Fibroblast of lung (primary cell): ENCODE measurements at places on chromosomes 2 and 18. TPM values are rescaled to one million over a fixed set of nuclear protein-coding genes. Genes with fewer than 3 reads are reported as not detected.

DNA sequence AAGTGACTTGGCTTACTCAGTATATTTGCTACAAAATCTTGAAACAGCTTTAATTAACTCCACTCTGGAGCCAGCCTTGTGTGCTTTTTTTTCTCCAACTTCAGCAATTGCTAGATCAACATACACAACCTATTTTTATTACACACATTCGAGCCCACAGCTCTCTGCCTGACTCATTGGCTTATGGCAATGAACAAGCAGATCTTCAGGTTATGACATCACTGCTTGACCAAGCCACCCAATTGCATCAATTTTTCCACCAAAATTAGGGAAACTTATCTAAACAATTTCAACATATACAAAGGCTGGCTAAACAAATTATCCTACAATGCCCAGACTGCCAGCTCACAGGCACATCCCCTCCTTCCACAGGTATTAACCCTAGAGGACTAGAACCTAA lies 39.6 kb upstream of the PDK1 start:
- no peak overlapping the region for H3K4me3 ChIP-seq
- no peak overlapping the region for H3K27ac ChIP-seq
- DNase-seq: peak; percentile 57
- H3K27me3 ChIP-seq: no peaks in the 10 kb centered on the region
- H3K4me1 ChIP-seq: no peaks in the 10 kb centered on the region

DNA sequence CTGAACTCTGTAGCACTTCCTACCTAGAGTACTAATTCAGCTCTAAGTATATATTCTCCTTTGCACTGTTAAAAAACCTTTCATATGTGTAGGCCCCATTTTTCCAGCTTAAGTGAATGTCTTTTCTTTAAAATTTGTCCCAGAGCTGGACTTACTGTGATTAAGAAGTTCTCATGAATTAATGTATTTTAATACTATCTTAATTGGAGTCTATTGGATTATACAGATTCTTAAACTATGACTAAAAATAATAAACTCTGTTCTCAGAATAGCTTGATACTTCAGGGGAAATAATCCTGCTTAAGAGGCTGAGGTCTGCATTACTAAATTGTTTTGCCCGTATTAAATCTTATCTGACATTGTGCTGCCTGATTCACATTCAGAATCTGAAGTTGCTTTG lies 223.3 kb downstream of the RIT2 start:
- no peak overlapping the region for H3K4me3 ChIP-seq
- H3K4me1 ChIP-seq: no peaks in the 10 kb centered on the region
- H3K36me3 ChIP-seq: no peaks in the 10 kb centered on the region
- no peak overlapping the region for H3K27ac ChIP-seq
- DNase-seq: no peak

GRCh38 chr2:156445296-156446220 lies 9.4 kb downstream of the GPD2 start:
- peak; percentile 79 for DNase-seq
- H3K36me3 ChIP-seq: no peaks in the 10 kb centered on the region
- H3K27me3 ChIP-seq: no peaks in the 10 kb centered on the region
- H3K4me1 ChIP-seq: peaks cover 7% of the 10 kb centered on the region

GRCh38 chr2:6923319-6923718 lies 6.1 kb downstream of the RNF144A start:
- no peaks in the 10 kb centered on the region for H3K36me3 ChIP-seq
- no peak overlapping the region for H3K27ac ChIP-seq
- H3K4me3 ChIP-seq: no peak overlapping the region
- peaks cover 2% of the 10 kb centered on the region for H3K27me3 ChIP-seq
- no peaks in the 10 kb centered on the region for H3K4me1 ChIP-seq
- no peak for DNase-seq

- H3K36me3 ChIP-seq: no peaks in the 10 kb centered on the region
- H3K27ac ChIP-seq: no peak overlapping the region
- no peaks in the 10 kb centered on the region for H3K27me3 ChIP-seq
- peaks cover 14% of the 10 kb centered on the region for H3K4me1 ChIP-seq
- H3K4me3 ChIP-seq: no peak overlapping the region
Observed at GRCh38 chr2:217102956-217103355, 243.1 kb upstream of the TNP1 start.

DNA sequence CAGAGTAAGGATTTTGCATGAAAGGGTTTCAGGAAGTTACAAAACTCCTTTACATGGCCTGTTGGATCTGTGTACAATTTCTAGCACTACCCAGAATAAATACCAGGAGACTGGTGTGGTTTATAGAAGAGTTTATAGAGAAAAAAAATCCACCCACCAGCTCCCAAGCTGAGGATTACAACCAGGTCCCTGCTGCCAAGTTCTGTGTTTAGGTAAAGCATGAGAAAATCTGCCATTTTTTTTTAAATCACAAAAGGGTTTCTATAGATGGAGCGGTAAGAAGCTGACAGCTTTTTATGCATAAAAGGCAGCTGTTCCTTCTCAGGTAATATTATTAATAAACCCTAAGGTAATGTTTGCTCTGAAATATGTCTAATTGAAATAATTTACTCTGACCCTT lies 545.4 kb upstream of the ZEB2 start:
- H3K36me3 ChIP-seq: no peaks in the 10 kb centered on the region
- H3K4me3 ChIP-seq: no peak overlapping the region
- no peak overlapping the region for H3K27ac ChIP-seq
- peaks cover 5% of the 10 kb centered on the region for H3K4me1 ChIP-seq
- no peaks in the 10 kb centered on the region for H3K27me3 ChIP-seq

FKBP7 gene
- total RNA-seq: 47.5 and 54.3 TPM in 2 replicates

- H3K4me1 ChIP-seq: no peaks in the 10 kb centered on the region
- no peak overlapping the region for H3K27ac ChIP-seq
- no peaks in the 10 kb centered on the region for H3K27me3 ChIP-seq
- DNase-seq: peak; percentile 13
- H3K4me3 ChIP-seq: no peak overlapping the region
Observed at GRCh38 chr2:204625135-204625534, 79.9 kb downstream of the PARD3B start.

GRCh38 chr2:132824716-132825115 lies 154.7 kb upstream of the LYPD1 start:
- no peak overlapping the region for H3K4me3 ChIP-seq
- H3K36me3 ChIP-seq: no peaks in the 10 kb centered on the region
- H3K4me1 ChIP-seq: no peaks in the 10 kb centered on the region
- no peaks in the 10 kb centered on the region for H3K27me3 ChIP-seq

REEP1 gene
- total RNA-seq: not detected in 2 replicates

DNA sequence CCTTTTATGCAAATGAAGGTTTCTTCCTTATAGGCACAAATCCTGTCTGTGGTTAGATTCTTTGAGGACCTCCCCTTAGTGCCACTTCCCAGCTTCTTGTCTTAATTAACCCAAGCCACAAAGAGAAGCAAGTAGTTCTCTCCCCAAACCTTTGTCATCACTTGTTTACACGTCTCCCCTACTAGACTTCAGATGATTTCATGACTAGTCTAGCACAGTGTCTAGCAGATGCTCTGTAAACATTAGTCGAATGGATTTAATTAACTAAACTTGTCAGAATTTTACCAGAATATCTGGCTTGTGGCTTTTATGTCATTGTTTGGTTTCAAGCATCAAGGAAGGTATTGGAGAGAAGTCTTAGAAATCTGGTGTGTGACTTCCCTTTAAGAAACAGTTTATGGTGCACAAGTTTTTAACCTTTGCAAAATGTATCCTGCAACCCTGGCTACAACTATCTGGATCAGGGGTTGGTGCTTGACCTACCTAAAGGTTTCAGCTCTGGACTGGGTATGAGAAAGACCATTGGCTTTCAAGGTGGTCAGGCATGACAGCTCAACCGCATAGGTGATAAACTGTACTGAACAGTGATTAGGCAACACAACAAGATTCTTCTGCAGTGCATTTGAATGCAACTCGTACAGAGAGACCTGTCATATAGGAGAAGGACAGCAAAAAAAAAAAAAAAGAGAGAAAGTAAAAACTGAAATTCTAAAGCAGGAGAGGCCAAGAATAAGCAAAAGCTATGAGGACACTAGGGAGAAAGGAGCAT lies 93.2 kb upstream of the CCDC150 start:
- H3K27me3 ChIP-seq: no peaks in the 10 kb centered on the region
- DNase-seq: no peak
- no peak overlapping the region for H3K4me3 ChIP-seq
- no peak overlapping the region for H3K27ac ChIP-seq
- no peaks in the 10 kb centered on the region for H3K4me1 ChIP-seq

VSNL1 gene
- total RNA-seq: 1.2 and 1.3 TPM in 2 replicates

EHBP1 gene
- 126 and 129 TPM in 2 replicates for total RNA-seq

DNA sequence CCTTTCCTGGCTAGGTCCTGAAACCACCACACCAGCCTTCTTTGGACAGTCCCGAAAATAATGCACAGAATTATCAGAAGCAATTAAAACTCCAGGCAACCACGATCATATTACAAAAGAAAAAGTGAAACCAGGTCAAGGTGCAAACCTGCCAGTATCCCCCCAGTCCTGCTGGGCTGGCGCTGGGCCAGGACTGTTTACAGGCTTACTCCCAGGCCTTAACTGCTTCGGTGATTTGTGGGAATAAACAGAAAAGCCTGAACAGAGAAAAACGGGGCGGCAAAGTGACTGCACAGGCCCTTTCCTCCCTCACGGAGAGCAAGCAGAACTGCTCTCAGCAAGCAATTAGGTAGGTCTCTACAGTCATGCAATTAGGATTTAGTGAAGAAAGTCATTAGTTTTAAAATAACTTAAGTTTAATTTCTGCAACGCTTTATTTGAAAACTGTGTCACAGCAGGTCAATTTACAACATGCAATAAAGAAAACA lies 1.3 kb downstream of the HDAC4 start:
- H3K27ac ChIP-seq: peak overlapping the region; percentile 59
- H3K36me3 ChIP-seq: no peaks in the 10 kb centered on the region
- DNase-seq: peak; percentile 16
- peaks cover 2% of the 10 kb centered on the region for H3K4me1 ChIP-seq

DNA sequence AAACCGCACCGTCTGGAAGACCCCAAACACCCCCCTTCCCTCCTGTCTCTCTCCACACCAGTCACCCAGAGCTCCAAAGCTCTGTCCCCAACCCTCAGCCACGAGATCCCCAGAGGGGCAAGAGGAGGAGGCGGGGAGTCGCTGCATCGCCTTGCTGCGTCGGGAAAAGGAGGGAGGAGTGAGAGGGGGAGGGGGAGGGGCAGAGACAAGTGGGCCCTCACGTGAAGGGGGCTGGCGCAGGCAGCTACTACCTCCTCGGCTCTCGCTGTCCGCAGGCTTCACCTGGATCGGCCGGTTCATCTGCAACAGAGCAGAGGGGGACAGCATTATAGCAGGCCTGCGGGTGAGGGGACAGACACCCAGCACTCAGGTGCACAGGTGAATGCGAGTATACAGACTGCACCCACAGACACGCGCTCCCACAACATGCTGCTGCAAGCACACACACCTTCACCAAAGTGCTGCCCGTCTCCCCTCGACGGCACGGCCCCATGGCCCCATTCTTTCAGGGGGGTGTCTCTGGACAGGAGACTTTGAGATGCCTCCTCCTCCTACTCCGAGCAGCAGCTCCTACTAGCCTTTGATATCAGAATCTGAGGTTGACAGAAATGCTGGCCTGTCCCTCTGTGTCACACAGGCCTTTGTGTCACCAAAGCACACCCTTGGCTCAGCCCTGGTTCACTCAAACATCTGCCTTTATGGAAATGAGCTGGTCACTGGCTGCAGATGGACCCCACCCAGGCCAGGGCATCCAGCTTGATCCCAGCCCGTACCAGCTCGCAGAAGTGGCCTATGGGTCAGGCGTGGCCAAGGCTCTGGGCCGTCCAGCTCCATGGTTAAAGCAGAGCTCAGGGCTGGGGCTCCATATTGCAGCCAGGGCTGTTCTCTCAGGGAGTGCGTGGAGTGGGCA lies 243.8 kb downstream of the CELF4 start:
- no peaks in the 10 kb centered on the region for H3K27me3 ChIP-seq
- H3K4me1 ChIP-seq: no peaks in the 10 kb centered on the region
- H3K4me3 ChIP-seq: no peak overlapping the region
- DNase-seq: no peak

GRCh38 chr2:144830543-144830942 lies 310.6 kb upstream of the ZEB2 start:
- H3K4me1 ChIP-seq: peaks cover 5% of the 10 kb centered on the region
- H3K27ac ChIP-seq: no peak overlapping the region
- H3K4me3 ChIP-seq: no peak overlapping the region
- no peak for DNase-seq
- no peaks in the 10 kb centered on the region for H3K27me3 ChIP-seq

DNA sequence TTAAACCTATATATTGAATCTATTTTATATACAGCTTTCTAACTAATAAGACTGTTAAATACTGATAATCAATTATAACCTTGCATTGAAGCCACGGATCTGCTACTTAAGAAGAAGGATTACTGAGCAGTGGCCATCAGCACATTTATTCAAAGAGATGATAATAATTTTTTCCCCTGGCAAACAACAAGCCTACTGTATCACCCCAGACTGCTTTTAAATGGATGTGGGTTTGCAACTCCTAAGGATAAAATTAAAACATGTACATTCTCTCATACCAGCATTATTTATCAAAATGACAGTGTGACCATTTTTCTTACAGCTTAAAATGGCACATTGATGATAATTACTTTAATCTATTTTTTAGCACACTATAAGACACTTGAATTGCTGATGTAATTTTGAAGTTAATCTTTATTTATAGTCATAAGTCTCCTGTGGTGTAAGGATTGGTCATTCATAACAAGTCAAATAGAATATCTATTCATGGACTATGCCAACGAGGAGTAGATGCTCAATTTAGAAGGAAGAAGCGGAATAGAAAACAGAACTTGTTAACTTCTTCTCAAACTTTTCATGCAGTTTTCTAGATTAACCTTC lies 517.7 kb downstream of the METTL4 start:
- H3K4me3 ChIP-seq: no peak overlapping the region
- H3K27ac ChIP-seq: no peak overlapping the region
- H3K36me3 ChIP-seq: no peaks in the 10 kb centered on the region

DNA sequence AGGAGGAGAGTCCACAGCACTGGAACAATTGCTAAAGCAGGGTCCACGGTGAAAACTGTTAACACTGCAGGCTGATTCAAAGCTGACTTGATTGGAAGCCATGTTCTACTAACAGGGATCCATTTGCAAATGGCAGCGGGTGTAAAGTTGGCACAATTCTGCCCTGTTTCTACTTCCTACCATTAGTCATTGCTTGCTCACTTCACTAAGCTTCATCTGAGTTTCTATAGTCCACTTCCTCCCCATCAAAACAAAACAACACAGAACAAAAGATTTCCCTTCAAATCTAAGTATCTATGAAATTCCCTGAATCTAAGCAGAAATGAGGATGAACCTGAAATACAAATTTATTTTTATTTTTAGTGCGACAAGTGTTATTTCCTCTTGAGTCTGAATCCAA lies 187.4 kb upstream of the SOX11 start:
- H3K36me3 ChIP-seq: no peaks in the 10 kb centered on the region
- H3K4me3 ChIP-seq: no peak overlapping the region
- DNase-seq: no peak
- no peak overlapping the region for H3K27ac ChIP-seq

AGXT gene
- total RNA-seq: not detected in 2 replicates
